ENCODE measurements at places on chromosomes 4 and X.
A peak's percentile ranks its signal among the peaks of the same experiment; 100 is the strongest.

GRCh38 chr4:153663667-153664066 lies 20.4 kb upstream of the TLR2 start:
- no peak for DNase-seq

DNA sequence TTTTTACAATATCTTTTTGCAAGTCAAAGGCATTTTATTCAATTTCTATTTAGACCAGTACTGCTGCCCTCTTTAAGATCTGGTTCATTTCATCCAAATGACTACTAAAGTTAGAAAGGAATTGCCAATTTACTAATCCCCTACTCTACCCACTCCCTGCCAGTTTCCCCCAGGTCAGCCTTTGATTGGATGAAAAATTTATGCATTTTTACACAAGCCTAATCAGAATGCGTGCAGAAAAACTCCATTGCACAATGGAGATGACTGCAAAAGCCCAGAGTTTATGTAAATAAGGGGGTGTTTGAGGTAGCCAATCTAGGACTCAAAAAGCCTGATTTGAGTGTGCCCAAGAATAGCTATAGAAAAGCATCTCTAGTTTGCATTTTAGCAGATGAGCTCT lies 310.6 kb downstream of the PABPC4L start:
- DNase-seq, result no peak

DNA sequence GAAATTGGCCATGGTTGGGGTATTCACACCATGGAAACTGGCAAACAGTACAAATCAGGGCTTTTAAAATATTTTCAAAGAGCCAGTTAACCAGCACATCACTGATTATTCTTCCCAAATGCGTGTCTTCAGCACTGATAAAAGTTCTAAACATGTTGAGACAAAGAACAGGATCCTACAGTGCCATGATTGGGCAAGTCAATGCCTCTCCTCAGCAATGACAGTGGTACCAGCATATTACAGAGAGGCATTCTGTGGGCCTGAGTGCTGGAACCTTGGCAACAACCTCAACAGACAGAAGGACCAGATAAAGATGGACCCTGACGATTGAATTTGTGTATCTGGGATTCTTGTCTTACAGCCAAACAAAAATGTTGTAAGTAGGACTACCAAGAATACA lies 108.9 kb downstream of the EFHC2 start:
- DNase-seq, result no peak

DNA sequence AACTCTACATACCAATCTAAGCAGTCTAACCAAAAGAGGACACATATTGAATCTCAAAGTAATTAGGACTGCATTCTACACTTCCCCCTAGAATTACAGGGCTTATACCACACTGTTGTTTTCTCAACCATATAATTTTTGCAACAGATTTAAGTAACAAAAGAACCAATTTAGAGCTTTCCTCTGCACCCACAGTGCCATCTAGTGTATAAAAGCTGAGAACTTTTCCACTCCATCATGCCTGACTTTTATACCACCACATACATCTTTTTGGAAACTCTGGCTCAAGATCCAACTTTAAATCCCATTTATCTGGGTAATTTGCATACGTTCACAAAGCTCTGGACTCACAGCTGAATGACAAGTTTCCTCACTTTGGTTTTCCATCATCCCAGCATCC lies 99.5 kb downstream of the EFHC2 start:
- peak; percentile 22 for DNase-seq

GRCh38 chrX:107562482-107562881 lies 65.8 kb upstream of the PRPS1 start:
- peak; percentile 72 for DNase-seq

DNA sequence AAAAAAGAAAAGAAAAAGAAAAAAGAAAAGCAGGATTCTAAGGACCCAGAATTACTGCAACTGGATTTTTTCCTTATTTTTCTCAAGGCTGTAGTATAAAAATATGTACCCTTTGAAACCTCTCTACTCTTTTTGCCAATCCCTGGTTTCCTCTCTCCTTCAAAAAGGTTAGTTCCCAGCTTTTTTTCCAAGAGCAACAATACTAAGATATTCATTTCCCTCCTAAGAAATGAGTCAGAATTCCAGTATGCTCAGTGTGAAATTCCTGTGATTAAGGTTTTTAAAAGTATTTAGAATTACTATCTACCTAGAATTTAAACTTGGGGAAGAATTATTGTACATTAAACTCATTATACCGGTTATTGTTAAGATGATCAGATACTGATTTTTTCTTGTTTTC lies 22.0 kb downstream of the SMIM14 start:
- peak; percentile 51 for DNase-seq

GRCh38 chrX:56798866-56799758 lies 70.1 kb downstream of the NBDY start:
- no peak for DNase-seq

- DNase-seq, result peak; percentile 32
Observed at GRCh38 chr4:159363361-159363760, 260.5 kb downstream of the RAPGEF2 start.

DNA sequence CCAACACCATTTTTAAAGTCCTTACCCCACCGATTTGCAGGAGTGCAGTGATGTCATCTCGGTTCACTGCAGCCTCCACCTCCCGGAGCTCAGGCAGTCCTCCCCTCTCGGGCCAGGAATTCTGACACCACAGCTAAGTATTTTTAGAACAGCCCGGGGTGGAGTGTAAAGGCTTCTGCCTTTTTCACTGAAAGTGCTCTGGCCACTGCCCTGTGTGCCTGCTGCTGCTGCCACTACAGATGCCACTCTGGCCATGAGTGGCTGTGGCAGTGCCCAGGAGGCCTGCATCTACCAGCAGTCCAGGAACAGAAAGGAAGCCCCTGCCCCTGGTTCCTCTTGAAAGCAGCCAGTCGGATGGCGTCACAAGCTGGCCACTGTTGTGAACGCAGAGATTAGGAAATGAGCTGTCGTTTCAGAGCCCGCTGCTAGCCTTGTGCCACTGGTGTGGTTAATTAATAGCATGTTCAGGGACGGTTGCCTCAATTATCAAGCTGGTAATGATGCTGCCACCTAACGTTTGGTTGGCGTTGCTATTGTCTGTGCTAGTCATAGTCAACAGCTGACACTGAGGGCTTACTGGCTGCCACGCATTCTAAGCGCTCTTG lies 23.6 kb upstream of the TBC1D14 start:
- no peak for DNase-seq

DNA sequence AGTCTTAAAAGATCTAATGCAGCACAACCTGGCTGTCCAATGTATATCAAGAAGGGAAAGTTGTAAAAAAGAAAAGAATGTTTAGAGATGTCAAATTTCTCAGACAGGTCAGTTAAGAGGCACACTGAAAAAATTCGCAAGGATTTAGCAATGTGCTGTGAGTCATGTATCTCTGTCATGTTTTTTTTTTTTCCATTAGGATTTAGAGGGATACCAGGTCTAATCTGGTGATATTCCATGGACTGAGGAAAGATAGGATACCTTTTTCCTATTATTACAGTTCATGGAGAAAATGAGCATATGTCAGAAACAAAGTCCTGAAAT lies 815.4 kb upstream of the PCDH10 start:
- DNase-seq, result no peak

- DNase-seq, result peak; percentile 55
Observed at GRCh38 chr4:157115613-157116335, 39.8 kb downstream of the GLRB start.

GRCh38 chrX:78357342-78358055 lies 30.1 kb upstream of the CYSLTR1 start:
- DNase-seq, result no peak

GRCh38 chr4:104408878-104409277 lies 85.8 kb downstream of the CXXC4 start:
- no peak for DNase-seq

- no peak for DNase-seq
Observed at GRCh38 chr4:41125558-41126311, 88.6 kb downstream of the APBB2 start.

DNA sequence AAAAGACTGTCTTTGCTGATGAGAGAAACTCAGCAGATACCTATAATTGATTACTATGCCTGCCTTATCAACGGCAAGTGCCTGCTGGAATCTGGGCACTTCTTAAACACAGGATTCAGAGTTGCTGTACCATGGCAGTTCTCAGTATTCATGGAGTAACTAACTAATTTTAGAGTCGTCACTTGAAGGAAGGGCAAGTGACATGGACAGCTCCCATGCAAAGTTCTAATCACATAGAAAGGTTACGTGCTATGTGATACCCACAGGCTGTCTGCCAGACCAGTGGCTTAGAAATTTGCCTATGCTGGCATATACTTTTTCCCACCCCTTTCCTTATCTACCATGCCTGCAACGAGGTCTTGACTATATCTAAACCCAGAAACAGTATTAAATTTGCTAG lies 931.1 kb upstream of the TENM3 start:
- no peak for DNase-seq

GRCh38 chr4:6267573-6267972 lies 2.1 kb upstream of the WFS1 start:
- no peak for DNase-seq

DNA sequence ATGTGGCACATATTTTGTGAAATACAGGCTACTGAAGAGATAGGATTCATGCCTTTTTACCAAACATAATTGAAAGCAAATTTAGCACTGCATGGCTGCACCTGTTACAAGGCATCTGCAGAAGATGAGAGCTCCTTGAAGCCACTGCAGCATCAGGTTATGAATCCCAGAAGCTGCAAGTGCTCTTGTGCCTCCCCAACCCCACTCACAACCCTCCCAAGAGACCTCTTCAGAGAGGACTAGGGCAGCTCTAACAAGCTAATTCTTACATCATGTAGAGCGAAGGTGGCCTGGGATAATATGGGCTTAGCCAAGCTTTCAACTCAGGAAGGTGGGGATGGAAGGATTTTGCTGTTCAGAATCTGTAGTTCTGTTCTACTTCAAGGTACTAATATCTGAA lies 27.2 kb downstream of the MFAP3L start:
- DNase-seq, result no peak

DNA sequence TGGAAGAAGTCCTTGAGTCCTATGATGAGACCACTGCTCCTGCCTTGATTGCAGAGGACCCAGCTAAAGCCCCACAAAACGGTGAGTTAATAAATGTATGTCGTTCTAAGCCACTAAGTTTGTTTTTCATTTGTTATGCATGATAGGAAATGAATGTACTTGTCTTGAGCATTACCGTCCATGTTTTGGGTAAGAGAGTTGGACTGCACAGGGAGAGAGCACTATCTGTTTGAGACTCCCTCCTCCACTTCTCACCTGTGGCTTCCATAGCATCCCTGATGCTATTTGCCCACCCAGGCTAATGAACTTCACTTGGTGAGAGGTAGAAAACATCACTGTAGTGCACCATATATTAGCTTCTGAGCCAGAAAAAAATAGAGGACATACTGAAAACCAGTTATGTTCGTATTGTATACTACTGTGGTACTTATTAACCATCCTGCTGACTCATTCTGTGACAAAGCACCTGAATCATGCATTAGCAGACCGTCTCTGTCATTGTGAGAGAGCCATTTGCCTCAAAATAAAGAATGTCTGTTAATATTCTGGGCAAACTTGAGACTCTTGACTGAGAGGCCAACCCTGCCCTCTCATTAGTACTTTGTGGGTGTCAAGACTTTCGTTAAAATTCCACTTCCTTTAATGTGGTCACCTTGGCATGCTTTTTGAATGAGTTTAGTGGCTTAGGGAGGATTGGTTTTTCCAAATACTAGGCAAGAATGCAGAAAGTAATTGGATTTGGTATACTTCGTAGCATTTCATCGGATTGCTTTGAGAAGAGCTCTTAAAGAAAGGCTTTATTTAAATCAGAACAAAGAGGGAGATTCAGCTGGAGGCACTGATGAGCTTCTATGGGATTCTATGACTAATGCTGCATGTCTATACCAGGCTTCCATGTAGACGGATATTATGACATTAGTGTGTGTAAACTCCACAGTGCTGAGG lies 99.3 kb upstream of the GRPR start:
- DNase-seq, result peak; percentile 20

GRCh38 chrX:136480383-136480782 lies 7.4 kb upstream of the BRS3 start:
- no peak for DNase-seq

- no peak for DNase-seq
Observed at GRCh38 chr4:101157415-101158133, 189.8 kb downstream of the PPP3CA start.

- no peak for DNase-seq
Observed at GRCh38 chrX:121208563-121208962, 161.2 kb downstream of the GLUD2 start.
